ENCODE measurements at places on chromosomes 6 and 20.

DNA sequence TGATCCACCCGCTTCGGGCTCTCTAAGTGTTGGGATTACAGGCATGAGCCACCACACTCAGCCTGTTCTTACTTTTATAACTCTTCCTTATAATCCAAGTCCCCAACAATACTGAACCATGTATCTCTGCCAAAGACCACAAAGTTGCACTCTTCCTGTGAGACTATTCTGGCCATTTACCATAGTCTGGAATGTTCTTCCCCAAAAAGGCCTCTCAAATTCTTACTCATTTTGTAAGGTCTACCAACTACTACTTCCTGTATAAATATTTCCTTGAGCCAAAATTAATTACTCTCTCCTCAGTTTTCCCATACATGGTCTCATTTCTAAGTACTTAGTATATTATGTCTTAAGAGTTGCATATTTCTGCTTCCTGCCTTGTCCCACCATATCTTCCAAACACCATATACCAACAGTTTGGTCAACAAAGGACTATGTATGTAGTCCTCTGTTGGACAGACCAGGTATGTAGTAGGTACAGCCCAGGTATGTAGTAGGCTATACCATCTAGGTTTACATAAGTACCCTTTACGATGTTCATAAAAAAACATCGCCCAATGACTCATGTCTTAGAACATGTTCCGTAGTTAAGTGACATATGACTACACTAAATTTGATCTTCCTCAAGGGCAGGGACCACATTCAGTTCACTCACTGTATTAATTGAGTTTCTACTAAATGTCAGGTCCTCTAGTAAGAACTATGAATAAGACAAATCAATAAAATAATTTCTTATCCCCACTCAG lies 22.0 kb downstream of the RANBP9 start:
- no peak for DNase-seq

DNA sequence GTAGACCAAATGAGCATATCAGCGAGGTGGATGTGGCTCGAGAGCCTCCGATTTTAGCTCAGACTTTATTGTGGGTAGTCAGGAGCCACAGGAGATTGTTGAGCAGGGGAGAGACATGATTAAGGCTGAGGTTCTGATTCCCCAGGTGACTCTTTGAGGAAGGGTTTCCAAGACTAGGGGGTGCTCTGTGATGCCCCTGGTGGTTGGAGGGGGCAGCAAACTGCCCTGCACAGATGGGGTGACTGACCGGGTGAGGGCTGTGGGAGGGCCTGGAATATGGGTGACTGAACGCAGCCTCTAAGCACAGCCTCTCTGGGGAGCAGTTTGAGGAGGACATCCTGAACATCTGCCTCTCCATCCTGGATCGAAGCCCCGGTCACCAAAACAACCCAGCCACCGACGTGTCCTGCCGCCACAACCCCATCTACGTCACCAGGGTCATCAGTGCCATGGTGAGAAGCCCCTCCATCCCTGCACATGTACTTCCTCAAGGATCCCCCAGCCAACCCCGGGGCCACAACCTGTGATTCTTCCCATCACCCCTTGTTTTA lies 17.0 kb downstream of the TGM6 start:
- no peak for DNase-seq

DNA sequence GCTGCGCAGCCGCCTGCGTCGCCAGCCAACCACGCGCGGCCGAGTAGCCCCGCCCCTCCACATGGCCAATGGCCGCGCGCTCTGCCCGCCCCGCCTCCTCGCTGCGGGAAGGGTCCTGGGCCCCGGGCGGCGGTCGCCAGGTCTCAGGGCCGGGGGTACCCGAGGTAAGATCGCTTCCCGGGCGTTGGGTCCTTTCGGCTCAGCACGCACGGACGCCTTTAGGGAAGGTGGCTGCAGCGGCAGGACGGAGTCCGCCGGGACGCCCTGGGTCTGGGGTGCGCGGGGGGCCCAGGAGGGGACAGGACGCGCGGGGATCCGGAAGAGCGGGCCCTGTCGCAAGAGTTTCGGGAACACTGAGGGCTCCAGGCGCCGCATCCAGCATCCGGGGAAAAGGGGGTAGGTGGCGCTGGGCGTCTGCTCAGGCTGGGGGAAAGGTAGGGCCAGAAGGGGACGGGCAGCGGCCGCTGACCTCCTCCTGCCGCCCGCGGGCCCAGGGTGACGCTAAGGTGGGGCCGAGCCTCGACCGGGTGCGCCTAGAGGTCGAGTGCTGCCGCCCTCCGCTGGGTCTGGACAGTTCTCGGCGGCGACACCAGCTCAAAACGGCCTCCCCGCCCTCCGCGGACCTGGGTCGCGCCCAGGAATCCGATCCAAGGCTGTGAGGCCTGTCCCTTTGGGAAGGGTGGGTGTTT lies at the start of gene MAVS:
Gene MAVS, plus strand, starts transcription at position 95 of the 689 bp plus-strand sequence. CDS start 7,791 bp downstream, outside the sequence.
- DNase-seq, result peak; percentile 70

- no peak for DNase-seq
Observed at GRCh38 chr20:17723301-17723691, 23.5 kb downstream of the BANF2 start.

DNA sequence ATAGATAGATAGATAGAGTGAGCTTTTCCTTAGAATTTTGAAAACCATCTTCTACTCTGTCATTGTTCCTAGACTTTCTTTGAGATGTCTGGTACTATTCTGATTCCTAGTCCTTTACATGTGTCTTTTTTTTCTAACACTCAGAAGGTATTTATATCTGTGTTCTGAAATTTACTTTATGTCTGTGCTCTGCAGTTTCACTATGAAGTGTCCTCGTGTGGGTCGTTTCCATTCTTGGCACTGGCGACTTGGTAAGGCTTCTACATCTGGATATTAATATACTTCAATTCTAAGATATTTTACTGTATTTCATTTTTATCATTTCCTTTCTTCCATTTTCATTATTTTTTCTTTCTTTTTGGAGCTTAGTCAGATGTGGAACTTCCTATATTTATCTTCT lies 87.0 kb downstream of the FHL5 start:
- DNase-seq, result no peak

GRCh38 chr6:116431964-116432595 lies 29.1 kb upstream of the CALHM6 start:
- DNase-seq, result no peak

DNA sequence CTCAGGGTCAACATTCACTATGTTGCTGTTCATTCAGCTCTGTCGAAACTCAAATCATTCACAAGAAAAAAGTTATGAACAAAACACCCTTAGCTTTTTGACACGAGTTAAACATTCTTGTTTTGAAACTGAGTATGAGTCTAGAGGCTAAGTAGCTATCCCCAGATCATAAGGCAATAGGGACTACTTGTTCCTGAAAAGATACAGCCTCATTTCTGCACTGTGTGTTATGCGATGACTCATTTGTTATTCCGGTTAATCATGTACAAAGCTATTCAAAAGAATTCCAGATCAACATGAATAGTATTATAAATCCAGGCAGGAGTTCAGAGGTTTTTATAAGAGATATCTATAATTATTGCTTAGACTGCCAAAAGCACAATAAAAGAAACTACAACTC lies 908.0 kb downstream of the QKI start:
- DNase-seq, result no peak

DNA sequence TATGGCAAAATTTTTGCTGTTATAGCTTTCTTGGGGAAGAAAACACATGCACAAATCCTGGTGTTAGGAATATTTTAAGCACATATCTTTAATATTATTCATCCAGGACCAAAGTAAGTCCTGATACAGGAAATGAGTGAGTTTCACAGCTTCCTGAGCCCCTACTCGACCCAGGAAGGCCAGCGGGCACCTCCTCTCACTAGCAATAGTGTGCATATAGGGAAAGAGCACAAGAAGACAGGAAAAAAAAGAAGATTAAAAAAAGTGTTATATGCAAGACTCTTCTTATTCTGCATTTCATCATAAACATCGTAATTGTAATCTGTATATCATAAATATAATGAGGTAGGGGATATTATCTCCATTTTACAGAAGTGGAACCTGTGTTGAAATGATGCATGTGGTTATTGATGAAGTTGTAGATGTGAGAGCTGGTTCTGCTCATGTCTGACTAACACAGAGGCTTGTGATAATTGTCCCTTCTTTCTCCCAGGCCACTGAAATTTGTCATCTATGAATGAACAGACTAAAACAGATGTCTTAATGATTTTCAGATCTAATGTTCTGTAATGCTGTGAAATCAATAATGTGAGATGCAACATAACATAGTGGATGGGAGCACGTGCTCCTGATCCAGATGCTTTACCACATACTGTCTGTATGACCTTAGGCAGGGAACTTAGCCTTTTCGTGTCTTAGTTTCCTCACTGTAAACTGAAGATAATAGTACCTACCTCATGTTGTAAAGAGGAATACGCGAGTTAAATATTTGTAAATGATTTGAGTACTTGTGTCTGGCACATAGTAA lies 101.2 kb downstream of the MYO6 start:
- DNase-seq, result no peak

- no peak for DNase-seq
Observed at GRCh38 chr6:106421496-106421895, 61.0 kb downstream of the CRYBG1 start.

DNA sequence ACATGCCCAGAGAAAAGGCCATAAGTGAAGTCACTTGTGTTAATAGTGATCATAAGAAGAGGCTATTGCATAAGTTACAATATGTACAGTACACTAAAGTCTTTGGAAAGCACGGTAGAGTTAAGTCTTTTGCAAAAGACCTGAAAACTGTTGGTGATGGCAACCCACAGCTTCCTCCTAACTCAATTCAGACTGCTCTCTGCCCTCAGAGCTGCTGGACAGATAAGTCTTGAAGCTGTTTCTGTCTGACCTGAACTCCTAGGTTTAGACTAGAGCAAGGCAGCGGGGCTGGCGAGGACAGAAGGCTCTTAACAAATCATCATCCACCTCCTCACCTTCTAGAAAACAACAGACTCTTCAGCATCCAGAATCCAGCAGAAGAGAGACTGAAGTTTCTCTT lies 125.4 kb downstream of the CD24 start:
- DNase-seq, result no peak

- no peak for DNase-seq
Observed at GRCh38 chr6:117540670-117541069, 58.2 kb downstream of the DCBLD1 start.

GRCh38 chr20:51727872-51728271 lies 40.3 kb downstream of the ATP9A start:
- no peak for DNase-seq

- no peak for DNase-seq
Observed at GRCh38 chr6:93393554-93394074, 25.7 kb downstream of the EPHA7 start.

DNA sequence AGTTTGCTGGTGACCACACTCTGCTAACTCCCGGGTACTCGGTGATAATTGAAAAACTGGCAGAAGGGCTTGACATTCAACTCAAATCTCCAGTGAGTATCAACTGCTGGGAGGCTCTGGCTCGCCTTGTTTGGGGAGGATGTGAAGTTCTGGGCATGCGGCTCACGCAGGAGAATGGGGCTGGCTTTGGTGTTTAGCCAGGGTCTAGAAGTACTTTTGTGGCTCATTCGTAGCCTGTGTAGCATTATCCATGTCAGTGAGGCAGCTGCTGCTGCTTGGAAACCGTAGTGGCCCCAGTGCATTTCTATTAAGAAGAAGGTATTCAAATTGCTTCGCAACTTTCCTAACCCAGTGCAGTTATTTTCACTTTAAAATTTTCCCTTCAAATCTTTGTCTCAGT lies 52.2 kb downstream of the KDM1B start:
- DNase-seq, result no peak

DNA sequence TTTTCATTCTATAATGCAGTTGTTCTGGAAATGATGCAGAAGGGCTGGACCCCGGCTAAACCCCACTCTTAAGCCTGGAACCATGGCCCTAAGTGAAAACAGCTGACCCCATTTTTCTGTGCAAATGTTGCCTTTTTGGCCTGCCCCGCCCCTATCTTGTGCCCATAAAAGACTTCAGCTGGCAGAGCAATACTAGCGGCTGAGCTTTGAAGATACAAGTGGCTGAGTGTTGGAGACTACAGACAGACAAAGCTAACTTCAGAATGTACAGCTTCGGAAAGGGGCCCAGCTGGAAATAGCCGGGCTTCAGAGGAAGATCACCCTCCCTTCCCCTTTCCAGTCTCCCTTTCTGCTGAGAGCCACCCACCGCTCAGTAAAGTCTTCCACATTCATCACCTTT lies 258.6 kb upstream of the SPTLC3 start:
- DNase-seq, result no peak

DNA sequence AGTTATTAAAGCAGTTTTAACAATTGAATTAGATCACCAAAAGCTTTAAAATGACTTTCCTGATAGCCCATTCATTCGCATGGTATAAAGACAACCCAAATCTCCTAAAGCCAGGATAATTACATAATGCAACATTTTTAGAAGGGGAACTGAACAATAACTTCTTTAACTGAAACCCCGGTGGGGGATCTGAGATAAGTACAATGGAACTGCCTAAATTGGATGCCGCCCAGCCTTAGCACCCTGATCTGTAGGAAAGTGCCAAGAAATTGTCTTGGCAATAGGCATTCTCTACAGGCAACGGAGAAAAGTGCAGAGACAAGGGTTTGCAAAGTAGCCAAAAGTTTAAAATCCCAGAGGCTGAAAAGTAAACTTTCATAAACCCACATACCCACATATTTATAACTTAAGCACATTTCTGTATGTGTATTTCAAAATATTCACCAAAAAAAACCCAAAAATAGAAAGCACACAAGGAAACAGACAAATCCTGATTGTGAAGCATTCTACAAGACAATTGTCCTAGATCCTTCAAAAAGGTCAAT lies 98.8 kb upstream of the BEND6 start:
- DNase-seq, result no peak

- DNase-seq, result no peak
Observed at GRCh38 chr6:36252005-36252404, 17.9 kb upstream of the PNPLA1 start.

- no peak for DNase-seq
Observed at GRCh38 chr20:62595491-62595890, 46.8 kb upstream of the SLCO4A1 start.

GRCh38 chr20:43778375-43778774 lies 51.6 kb upstream of the GTSF1L start:
- no peak for DNase-seq

DNA sequence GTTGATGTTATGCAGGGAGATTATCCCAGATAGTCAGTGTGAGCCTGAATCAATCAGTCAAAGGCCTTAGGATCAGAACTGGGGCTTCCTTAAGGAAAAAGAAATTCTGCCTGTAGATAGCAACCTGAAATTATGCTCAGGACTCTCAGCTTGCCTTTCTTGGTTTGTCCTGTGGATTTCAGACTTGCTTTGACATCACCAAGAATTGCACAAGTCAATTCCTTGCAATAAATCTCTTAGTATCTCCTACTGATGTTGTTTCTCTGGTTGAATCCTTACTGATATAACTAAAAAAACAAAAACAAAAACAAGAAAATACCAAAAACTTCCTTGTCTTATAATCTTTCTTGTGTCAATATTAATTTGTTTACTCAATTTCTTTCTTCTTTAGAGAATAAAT lies 258.9 kb upstream of the TCF21 start:
- no peak for DNase-seq

DNA sequence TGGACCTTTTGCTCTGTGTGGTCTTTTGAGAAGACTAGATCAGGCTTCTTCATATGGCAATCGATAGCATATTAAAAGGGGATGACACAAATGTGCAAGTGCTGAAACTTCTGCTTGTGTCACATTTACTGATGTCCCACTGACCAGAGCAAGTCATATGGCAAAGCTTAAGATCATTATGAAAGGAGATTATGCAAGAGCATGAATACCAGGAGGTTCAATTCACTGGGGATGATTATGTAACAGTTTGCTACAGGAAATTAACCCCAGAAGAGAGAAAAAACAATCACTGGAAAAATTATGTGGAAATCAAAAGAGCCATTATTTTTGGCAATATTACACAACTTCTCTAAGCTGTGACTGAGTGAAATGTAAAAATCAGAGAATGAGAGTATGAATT lies 13.7 kb upstream of the PRDM13 start:
- no peak for DNase-seq

Measured in KG1 (cell line).